ENCODE measurements at places on chromosomes 16 and 17.

DNA sequence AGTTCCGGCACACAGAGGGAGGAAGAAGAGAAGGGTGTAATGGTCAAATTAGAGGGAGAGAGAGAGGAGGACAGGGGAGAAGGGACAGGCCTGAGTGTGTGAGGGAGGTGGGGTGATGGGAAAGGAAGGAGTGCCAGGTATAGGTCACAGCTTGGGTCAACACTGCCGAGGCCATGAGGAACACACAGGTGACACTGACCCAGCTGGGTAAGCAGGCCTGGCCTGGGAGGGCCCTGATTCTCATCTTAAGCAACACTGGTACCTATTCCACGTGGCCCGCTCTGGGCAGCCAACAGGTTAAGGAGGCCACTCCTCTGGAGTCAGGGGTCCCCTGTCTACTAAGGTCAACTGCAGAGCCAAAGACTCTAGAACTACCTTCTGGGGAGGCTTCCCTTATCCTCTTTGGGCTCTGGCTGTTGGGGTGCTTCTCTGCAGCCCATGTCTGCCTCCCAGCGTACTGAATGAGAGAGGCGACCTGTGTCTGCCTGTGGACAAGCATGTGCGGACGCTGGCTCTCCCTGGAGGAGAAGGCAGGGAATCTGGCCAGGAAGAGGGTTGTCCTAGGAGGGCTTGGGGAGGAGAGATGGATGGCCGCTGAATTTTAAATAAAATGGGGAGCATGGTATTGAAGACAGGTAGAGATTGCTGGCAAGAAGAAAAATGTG is 57.6 kb downstream of the RGS9 start:
- peak; percentile 25 for DNase-seq

- DNase-seq: no peak
Observed at GRCh38 chr17:61413661-61414126, 14.1 kb downstream of the TBX2 start.

GRCh38 chr16:89593841-89594240 is 18.3 kb downstream of the CPNE7 start:
- no peak for DNase-seq

GRCh38 chr16:69440250-69440649 is 15.8 kb downstream of the CYB5B start:
- DNase-seq: no peak

GRCh38 chr16:59339871-59340270 is 605.8 kb upstream of the GOT2 start:
- DNase-seq: no peak

GRCh38 chr16:21996923-21997696 is 3.8 kb downstream of the PDZD9 start:
- DNase-seq: no peak

GRCh38 chr17:75273977-75274708 is 3.1 kb upstream of the MIF4GD start:
- DNase-seq: no peak

DNA sequence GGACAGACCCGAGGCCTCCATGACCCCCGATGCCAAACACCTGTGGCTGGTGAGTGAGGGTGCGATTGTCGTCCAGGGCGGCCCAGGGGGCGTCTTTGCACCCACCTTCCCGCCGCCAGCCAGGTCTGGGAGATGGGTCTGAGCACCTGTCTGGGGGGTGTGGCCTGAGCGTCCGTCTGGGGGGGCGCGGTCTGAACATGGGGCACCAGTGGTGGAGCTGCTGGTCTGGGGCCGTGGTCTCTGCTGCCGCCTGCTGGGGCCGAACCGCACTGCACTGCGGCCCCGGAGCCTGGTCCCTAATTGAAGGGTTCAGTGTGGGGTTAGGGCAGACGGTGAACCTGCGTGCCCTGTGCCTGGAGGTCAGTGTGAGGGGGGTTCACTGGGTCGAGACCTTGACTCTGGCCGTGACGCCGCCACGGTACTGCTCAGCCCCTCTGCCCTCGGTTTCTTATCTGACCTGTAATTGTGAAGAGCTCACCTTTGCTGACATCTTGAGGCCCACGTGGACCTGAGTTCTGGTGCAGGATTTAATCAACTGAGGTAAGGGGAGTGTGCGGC is 12.6 kb upstream of the TCF25 start:
- peak; percentile 91 for DNase-seq

- DNase-seq: no peak
Observed at GRCh38 chr16:50323335-50324011, 45.3 kb downstream of the BRD7 start.

DNA sequence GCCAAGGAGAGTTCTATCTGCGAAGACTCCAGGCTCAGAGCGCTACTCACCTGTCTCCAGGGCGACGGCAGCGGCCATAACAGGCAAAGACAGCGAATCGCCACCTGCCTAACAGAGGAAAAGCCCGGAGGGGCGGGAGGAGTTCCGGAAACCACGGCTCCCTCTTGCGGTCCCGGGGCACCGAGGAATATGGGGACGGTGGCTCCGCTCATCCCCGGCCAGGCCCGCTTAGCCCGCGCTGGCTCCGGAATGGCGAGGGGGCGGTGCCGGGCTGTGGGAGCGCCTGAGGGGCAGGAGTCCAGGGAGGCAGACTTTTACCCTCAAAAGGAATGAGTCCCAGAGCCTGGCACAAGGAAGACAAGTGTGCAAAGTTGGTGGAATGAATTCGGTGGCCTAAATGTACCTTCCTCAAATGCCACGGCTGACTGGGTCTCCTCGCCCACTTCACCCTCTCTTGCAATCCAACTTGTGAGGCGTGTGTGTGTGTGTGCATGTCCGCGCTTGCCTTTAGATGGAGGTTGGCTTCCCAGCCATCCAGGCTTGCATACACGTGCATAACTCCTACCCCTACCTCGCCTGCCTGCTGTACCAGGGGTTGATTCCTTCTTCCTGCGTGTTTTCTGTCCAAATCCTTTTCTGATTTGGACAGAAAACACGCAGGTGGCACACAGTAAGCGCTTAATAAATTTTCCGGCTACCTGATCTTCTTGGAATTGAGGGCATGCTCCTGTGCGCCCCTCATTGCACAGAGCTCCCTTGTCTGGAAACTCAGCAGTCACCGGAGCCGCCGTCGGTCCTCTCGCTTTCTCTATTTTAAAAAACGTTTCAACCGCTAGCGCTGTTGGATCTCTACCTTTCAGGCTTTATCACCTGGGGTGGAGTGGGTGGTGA is 3.5 kb downstream of the C17orf100 start:
- DNase-seq: peak; percentile 83

GRCh38 chr16:35862242-35862641 is 2402.8 kb downstream of the TP53TG3F start:
- no peak for DNase-seq

DNA sequence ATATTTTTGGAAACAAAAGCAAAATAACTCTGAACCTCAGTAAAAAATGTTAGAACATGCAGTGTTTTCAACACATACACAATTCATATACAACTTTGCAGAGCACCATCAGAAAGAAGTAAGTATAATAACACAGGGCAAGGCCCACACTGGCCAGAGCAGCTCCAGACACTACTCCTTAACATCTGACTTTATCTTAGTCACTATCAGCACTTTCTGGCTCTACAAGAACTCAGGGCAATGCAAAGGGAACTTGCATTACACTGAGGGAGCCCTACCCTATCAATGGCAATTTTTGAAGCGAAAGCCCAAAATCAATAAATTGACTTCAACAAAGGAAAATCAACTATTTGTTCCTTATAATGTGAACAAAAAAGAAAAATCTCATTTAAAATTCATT is 16.5 kb downstream of the RNF157 start:
- DNase-seq: no peak

DNA sequence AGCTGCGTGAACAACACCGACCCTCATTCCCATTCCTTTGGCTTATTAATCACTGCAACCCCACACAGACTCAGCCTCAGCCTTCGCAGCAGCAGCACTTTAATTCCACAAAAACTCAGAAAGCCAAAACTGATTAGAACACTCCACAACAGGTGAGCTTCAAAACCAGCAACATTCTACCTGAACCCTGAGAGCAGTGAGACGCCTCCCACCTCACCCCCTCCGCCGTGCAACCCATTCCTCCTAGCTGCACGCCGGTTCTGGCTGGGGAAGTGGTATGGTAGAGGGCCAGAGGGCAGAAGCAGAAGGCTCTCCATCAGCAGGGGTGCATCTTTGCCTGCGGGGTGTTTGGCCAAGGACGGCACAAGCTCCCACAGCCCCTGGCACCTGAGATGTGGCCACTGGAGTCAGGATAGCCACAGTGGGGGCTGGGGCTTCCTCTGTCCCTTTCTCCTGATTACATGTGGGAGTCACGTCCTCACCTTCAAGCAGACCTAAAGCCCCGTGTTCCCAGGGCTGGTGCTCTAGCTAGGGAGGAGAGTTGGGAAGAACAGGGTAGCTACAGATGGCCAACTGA is 1.6 kb downstream of the BORCS6 start:
- no peak for DNase-seq

DNA sequence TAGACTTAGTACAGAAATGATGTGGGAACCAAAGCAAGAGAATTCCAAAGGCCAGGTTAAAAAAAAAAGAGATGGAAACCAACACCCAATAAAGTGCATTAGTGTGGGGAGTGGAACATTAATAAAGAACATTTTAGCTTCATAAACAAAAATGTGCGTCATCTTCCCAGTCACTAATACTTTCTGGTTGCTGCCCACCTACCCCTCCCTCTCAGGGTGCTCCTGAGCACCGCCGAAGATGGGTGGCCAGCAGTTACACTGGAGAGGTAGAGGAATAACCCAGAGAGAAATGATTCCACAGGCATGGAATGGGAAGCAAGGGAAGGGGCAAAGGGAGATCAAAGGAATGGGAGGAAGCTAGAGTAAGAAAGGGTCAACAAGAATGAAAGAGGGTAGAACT is 6.0 kb upstream of the CHD3 start:
- no peak for DNase-seq

DNA sequence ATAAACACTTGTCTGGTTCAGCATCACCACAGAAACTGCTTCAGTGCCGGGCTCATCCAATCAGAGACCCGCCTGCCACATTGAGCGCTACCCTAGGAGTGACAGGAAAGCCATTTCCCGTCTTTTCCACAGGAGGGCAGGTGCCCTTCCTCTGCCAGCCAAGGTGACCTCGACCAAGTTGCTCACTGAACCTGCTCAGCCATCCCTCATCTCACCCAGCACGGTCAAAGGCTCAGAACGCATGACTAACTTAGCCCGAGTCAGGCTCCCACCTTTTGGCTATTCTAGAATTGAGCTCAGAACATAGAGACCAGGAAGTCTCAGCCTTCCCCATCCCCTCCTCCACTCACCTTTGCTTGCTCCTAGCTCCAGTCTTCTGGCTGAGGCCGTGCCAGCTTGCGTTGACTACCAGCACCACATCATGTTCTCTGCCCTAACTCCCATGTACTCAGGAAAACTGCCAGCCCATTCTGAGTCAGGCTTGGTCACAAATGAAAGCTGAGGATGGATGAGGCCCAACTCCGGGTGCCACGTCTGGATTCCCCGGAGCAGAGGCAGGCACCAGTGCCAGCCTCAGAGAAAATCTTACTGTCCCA is 15.6 kb downstream of the MRPS23 start:
- DNase-seq: peak; percentile 49

- DNase-seq: no peak
Observed at GRCh38 chr17:35529866-35530265, 7.6 kb downstream of the SLFN12L start.

- no peak for DNase-seq
Observed at GRCh38 chr16:56626685-56627084, 1.1 kb downstream of the MT1E start.

GRCh38 chr17:9839433-9839832 is 13.7 kb downstream of the GLP2R start:
- DNase-seq: peak; percentile 17

DNA sequence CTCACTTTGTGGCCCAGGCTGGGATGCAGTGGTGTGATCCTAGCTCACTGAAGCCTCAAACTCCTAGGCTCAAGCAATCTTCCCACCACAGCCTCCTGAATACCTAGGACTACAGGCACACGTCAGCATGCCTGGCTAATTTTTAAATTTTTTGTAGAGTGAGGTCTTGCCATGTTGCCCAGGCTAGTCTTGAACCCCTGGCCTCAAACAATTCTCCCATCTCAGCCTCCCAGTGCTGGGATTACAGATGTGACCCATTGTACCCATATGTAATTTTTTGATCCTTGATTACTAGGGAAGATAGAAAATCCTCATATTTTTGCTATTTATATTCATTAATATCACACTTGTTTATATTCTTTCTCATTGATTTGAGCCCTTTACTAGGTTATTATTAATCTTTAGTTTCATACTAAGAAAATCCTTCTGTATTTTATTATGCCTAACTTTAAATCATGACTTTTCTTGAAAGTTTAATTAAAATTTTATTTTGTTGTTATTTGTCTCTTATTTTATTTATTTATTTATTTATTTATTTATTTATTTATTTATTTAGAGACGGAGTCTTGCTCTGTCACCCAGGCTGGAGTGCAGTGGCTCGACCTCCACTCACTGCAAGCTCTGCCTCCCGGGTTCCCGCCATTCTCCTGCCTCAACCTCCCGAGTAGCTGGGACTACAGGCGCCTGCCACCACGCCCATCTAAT is 75.4 kb downstream of the BCAS3 start:
- no peak for DNase-seq

GRCh38 chr17:337866-338265 is 14.7 kb downstream of the RPH3AL start:
- DNase-seq: no peak

DNA sequence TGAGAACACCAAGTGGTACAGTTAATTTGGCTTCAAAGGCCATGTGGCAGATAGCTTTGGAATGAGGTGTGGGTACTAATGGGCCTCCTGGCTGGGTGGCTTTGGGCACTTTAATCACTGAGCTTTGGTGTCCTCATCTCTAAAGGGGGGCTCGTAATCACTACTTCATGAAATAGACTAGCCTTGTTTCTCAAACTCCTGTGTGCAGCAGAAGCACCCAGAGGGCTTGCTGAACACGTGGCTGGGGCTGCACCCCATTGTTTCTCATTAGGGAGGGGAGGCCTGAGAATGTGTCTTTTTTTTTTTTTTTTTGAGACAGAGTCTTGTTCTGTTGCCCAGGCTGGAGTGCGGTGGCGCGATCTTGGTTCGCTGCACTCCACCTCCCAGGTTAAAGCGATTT is 5.8 kb downstream of the EPN2 start:
- DNase-seq: no peak

- no peak for DNase-seq
Observed at GRCh38 chr17:79071161-79071740, 3.4 kb upstream of the ENGASE start.

- no peak for DNase-seq
Observed at GRCh38 chr17:47203984-47204721, 5.0 kb upstream of the MYL4 start.

DNA sequence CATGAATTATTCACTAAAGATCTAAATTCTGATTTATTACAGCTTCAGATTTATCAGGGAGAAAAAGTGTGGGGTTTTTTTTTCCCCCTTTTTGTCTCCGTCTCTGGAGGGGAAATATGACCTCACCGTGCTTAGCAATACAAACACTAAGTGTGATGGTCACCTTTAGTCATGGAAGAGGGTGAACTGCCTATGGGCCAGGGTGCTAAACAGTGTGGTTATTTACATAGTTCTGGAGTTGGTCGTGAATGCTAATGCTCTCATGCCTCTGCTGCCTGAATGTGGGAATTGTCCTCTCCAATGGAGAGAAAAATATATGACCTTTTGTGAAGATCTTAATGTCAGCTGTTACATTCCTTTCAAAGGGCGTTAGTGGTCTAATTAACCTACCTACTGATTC is 44.8 kb upstream of the MSI2 start:
- no peak for DNase-seq

Data from WTC11 (cell line).